Activated B cell treated with CpG ODN at 0.5 μM for 24 hours (primary cell): ENCODE measurements at places on chromosomes 1 and 21. TPM values are rescaled to one million over a fixed set of nuclear protein-coding genes. Genes with fewer than 3 reads are reported as not detected.

Gene FAM43B
- not detected in 2 replicates for total RNA-seq

Gene ANKRD45
- not detected in 2 replicates for total RNA-seq

Gene HUNK
- total RNA-seq, result 0.51 and 1.5 TPM in 2 replicates

Gene MEGF6
- 8.5 and 10.9 TPM in 2 replicates for total RNA-seq

Gene NFYC
- 68.7 and 76.0 TPM in 2 replicates for total RNA-seq
